ENCODE measurements at places on chromosomes 7 and 10.

DNA sequence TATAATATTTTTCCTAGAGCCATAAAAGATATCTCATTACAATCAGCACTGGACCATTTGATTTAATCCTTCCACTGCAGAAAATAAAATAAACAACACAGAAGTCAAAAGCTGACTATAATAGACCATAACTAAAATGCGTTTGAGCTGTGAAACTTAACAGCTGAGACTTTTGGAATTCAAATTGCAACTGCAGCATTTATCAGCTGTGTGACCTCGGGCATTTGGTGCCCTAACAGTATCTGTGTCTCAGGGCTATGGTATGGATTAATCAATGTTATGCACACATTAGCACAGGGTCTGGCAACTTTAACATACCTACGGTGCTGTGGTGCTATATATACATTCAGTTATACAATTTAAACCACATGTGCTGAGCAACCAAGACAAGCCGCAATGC lies 160.1 kb downstream of the COL28A1 start:
- H3K4me1 ChIP-seq = no peaks in the 10 kb centered on the region
- H3K27me3 ChIP-seq = peaks cover 2% of the 10 kb centered on the region
- no peak overlapping the region for H3K27ac ChIP-seq
- no peak for DNase-seq
- H3K4me3 ChIP-seq = no peak overlapping the region
- H3K36me3 ChIP-seq = no peaks in the 10 kb centered on the region

GRCh38 chr7:42720012-42720411 lies 191.9 kb downstream of the C7orf25 start:
- no peak overlapping the region for H3K27ac ChIP-seq
- no peak for DNase-seq
- H3K4me1 ChIP-seq = no peaks in the 10 kb centered on the region

DNA sequence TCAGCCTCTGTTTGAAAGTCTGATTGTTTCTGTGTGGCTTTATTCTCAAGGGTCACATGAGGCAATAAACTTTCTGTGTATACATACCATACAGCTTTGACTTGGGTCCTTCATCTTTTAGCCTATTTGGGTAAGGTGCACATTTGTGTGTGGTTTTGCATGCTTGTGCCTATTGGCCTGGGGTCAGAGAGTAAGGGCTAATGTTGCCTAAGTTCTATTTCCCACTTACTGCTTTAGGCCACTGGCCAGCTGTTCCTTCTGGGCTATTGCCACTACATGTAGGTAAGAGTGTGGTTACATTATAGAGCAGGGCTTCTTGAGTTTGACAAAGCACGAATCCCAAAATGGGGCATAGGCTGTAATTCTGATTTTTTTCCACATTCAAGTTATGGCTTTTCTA lies 21.8 kb downstream of the BBIP1 start:
- peaks cover 11% of the 10 kb centered on the region for H3K4me1 ChIP-seq
- H3K27me3 ChIP-seq = no peaks in the 10 kb centered on the region
- no peak for DNase-seq
- no peak overlapping the region for H3K27ac ChIP-seq
- no peak overlapping the region for H3K4me3 ChIP-seq
- H3K36me3 ChIP-seq = peaks cover 64% of the 10 kb centered on the region

DNA sequence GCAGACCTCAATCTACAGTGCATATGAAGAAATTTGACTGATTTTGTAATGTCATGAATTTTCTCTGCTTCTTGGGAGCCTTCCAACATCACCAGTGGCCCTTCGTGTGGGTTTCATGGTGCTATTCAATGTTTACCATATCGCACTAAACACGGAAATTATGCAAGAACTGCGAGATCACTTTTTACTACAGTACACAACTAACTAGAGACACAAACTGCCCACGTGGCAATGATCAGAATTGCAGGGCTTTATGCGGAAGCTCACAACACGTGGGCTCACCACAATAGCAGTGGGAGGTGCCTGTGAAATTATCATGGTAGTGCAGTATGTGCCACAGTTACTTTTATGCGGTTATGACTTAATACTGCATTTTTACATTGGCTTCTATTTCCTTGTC lies 449.7 kb upstream of the KLF6 start:
- no peak for DNase-seq
- no peak overlapping the region for H3K4me3 ChIP-seq

GRCh38 chr7:41436139-41436538 lies 266.8 kb downstream of the INHBA start:
- H3K27me3 ChIP-seq = no peaks in the 10 kb centered on the region
- H3K4me1 ChIP-seq = no peaks in the 10 kb centered on the region
- H3K36me3 ChIP-seq = no peaks in the 10 kb centered on the region

DNA sequence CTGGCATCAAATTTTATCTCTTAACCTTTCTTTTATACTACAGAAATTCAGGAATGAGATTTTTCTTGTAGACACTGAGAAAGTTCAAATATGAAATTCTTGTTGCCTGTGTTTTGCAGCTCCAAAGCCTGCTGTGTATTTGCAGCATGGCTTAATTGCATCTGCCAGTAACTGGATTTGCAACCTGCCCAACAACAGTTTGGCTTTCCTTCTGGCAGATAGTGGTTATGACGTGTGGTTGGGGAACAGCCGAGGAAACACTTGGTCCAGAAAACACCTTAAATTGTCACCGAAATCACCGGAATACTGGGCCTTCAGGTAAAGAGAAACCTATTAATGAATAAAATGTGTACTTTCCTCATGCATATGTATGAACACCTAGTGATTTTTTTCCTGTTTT lies 24.8 kb downstream of the LIPK start:
- H3K4me1 ChIP-seq = peaks cover 4% of the 10 kb centered on the region
- H3K4me3 ChIP-seq = no peak overlapping the region
- H3K36me3 ChIP-seq = no peaks in the 10 kb centered on the region

- H3K27ac ChIP-seq = no peak overlapping the region
- no peak overlapping the region for H3K4me3 ChIP-seq
- no peak for DNase-seq
Observed at GRCh38 chr10:306007-306674, 170.9 kb downstream of the ZMYND11 start.

- no peak for DNase-seq
- no peak overlapping the region for H3K4me3 ChIP-seq
- H3K36me3 ChIP-seq = no peaks in the 10 kb centered on the region
- H3K27me3 ChIP-seq = peaks cover 5% of the 10 kb centered on the region
Observed at GRCh38 chr10:133101416-133101810, 13.7 kb downstream of the ADGRA1 start.

- H3K4me3 ChIP-seq = no peak overlapping the region
- H3K4me1 ChIP-seq = no peaks in the 10 kb centered on the region
- no peak overlapping the region for H3K27ac ChIP-seq
- H3K36me3 ChIP-seq = no peaks in the 10 kb centered on the region
- H3K27me3 ChIP-seq = peaks cover 2% of the 10 kb centered on the region
Observed at GRCh38 chr7:94605031-94605430, 50.9 kb downstream of the SGCE start.

DNA sequence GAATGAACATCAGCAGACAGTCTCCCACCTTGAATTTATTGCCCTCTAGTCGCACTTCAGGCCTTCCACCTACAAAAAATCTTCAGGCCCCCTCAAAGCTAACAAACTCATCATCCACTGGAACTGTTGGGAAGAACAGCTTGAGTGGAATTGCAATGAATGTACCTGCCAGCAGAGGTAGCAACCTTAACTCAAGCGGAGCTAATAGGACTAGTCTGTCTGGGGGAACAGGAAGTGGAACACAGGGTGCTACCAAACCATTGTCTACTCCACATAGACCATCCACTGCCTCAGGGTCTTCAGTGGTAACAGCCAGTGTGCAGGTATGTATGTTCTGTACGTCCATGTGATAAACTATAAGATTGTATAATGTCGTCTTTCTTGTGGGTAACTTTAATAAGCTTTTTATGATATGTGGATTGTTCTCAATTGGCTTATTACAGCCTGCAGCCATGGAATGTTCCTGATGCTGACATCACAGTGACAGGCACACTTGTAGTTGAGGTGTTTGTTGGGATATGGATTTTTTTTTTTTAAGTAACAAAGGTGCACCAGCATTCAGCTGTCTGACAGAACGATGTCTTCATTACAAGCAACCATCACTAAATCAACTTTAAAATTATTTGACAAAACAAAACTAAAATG lies 53.3 kb downstream of the UBN2 start:
- H3K4me1 ChIP-seq = no peaks in the 10 kb centered on the region
- H3K27ac ChIP-seq = no peak overlapping the region
- no peaks in the 10 kb centered on the region for H3K27me3 ChIP-seq
- DNase-seq = no peak
- H3K36me3 ChIP-seq = peaks cover 33% of the 10 kb centered on the region

DNA sequence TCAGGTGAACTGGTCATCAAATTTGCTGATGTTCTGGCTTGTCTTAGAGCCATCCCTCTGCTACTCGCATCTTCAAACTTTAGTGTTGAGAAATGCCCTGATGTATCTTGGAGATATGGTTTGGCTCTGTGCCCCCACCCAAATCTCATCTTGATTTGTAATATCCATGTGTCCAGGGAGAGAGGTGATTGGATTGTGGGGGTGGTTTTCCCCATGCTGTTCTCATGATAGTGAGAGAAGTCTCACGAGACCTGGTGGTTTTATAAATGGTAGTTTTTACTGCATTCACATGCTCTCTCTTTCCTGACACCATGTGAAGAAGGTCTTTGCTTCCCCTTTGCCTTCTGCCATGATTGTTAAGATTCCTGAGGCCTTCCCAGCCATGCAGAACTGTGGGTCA lies 74.0 kb upstream of the AFAP1L2 start:
- H3K27me3 ChIP-seq = no peaks in the 10 kb centered on the region
- no peak overlapping the region for H3K27ac ChIP-seq
- no peak for DNase-seq
- H3K4me1 ChIP-seq = peaks cover 18% of the 10 kb centered on the region
- H3K4me3 ChIP-seq = no peak overlapping the region

Data from activated T-helper 2 cell treated with anti-CD3 and anti-CD28 coated beads, Interferon-gamma antibody, Interleukin-2, Interleukin-4, amounts not matched to agents 10 μg/mL and 5 μg/mL and 100 μg/mL, durations not matched to agents 14 hours and 24 hours and 36 hours (primary cell).